NCI-H1436 treated with DMSO at 0.1 percent for 48 hours (cell line): ENCODE measurements at places on chromosomes 4 and X.
A peak's percentile ranks its signal among the peaks of the same experiment; 100 is the strongest.

- DNase-seq = no peak
Measured at GRCh38 chrX:65644621-65645289, 22.7 kb upstream of the MSN start.

DNA sequence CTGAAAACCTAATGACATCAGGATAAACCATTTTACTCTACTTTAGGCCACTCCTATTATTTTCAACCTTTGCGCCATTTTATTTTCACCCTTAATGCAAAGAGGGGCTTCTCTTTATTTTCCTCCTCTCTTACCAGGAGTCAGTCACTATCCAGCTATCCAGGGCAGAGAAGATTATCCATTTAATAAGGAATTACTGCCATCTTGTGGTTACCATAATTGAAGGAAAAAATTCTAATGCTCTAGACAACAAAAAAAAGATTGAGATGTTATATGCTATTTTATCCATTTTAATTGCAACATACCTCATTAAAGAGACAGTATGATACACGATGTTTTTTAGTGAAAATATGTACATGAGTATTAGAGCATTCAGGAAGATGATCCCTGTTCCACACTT lies 514.5 kb upstream of the FAM241A start:
- DNase-seq = no peak

GRCh38 chrX:13689741-13690211 lies 848 bp downstream of the RAB9A start:
- DNase-seq = no peak

- DNase-seq = no peak
Measured at GRCh38 chr4:124096290-124096689, 616.2 kb downstream of the ANKRD50 start.

GRCh38 chr4:94577136-94577535 lies 125.4 kb downstream of the PDLIM5 start:
- peak; percentile 2 for DNase-seq

DNA sequence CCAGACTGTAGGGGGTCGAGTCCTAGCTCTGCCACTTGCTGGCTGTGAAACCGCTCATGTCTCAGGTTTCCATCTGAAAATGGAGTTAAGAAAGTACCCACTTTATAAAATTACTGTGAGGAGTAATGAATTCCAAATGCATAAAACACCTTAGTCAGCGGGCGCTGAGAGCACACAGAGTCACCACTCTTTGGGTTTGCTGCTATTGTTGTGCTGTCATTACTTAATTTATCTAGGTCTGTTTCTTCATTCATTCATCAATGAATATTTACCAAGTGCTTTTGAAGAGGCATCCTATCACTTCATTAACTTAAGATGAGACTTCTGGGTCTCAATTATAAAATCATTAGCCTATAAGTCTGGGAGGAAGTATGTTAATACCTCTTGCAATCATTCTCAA lies 317.3 kb downstream of the FBXW7 start:
- peak; percentile 24 for DNase-seq

GRCh38 chr4:138275963-138276621 lies 33.9 kb upstream of the SLC7A11 start:
- no peak for DNase-seq

DNA sequence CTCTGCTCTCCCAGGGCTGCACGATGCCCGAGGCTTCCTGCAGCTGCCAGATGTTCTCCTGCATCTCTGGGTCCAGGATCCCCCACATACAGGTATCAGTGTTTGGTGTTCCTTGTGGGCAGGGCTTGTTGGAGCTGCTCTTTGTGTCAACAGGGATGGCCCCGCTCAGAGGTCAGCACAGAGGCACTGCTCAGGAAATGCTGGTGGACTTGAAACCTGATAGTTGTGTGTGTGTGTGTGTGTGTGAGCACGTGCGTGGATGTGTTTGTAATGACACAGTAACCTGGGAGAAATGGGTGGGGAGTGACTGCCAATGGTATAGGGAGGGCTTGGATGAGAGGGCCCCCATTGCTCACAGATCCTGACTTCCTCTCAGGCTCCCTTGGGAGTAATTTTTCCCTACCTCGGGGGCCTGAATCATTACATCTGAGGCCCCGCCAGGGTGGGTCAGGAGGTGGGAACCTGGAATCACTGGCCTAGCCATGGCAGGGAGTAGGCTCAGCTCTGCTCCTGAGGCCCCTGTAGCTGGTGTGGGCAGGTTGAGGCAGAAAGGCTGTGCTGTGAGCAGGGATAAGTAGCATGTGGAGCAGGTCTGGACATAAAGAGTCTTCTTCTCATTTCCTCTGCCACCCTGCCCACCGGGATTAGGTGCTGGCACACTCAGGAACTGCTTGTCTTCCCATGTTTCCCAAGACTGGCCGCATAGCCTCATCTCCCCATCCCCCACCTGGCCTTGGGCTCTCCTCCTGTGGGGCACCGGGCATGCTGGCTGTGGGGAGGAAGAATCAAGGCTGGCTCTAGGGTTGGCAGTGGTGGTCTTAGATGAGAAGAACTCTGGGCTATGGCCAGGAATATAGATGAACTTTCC lies 2.5 kb upstream of the EFNB1 start:
- no peak for DNase-seq

- no peak for DNase-seq
Measured at GRCh38 chrX:138742217-138742616, 30.7 kb upstream of the FGF13 start.

GRCh38 chr4:89998469-89999011 lies 103.9 kb downstream of the MMRN1 start:
- DNase-seq = no peak

GRCh38 chr4:26613237-26613636 lies 29.4 kb downstream of the TBC1D19 start:
- DNase-seq = no peak

- no peak for DNase-seq
Measured at GRCh38 chr4:70360460-70360859, at the start of gene SMR3A. Gene SMR3A (plus strand): TSS chr4:70360760. CDS start chr4:70362116, 1,356 bp downstream.

DNA sequence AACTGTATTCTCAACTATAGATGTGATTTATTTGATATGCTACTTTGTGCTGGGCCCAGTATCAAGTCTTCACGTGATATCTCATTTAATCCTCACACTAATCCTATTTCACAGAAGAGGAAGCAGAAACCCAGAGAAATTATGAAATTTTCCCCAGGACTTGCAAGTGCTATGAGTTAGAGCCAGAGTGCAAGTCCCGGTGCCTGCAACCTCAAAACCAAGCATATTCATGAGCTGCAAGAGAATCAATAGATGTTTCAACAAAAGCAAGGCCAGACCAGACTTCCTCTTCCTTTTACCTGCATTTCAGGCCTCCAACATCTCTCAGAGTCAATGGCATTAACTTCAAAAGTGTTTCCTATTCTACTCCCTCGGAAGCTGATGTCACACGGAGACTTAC lies 92.2 kb upstream of the GATB start:
- no peak for DNase-seq
